Cardiac muscle cell (in vitro differentiated cells and primary cell): ENCODE measurements at places on chromosomes 2 and 18. TPM values are rescaled to one million over a fixed set of nuclear protein-coding genes. Genes with fewer than 3 reads are reported as not detected.
A peak's percentile ranks its signal among the peaks of the same experiment; 100 is the strongest.

The DSC1 gene
- total RNA-seq: not detected in 2 replicates

The NDC80 gene
- total RNA-seq: 4.3 and 23.2 TPM in 2 replicates

DNA sequence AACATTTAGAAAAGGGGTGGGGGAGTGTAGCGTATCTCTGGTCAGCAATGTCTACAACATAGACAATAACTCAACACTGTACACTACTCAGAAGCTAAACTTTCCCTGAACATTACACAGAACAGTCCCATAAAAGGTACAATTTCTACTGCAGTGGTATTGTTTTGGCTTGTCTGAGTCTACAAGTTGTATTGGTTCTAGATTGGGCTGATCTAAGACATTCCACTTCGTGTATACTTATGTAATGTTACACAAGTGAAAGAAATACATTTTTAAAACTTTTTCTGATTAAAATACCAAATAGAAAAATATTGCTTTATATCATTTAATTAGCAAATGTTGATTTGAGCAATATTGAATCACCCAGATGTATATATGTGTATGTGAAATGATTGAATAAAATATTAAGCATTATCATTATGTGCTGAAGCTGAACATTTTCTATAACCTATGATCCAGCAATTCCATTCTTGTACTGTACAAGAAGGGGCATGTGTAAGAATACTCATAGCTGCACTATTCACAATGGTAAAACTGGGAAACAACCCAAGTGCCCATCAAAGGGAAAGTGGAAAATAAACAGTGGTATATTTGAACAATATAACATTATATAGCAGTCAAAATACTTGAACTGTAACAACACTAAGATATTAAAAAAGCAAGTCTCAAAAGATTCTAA, 52.4 kb downstream of the VSNL1 start:
- H3K4me1 ChIP-seq: peaks cover 3% of the 10 kb centered on the region
- H3K27me3 ChIP-seq: no peaks in the 10 kb centered on the region
- H3K36me3 ChIP-seq: no peaks in the 10 kb centered on the region
- DNase-seq: no peak
- H3K27ac ChIP-seq: no peak overlapping the region

GRCh38 chr2:124131276-124131675, 106.2 kb downstream of the CNTNAP5 start:
- H3K4me3 ChIP-seq: no peak overlapping the region
- no peaks in the 10 kb centered on the region for H3K36me3 ChIP-seq
- no peaks in the 10 kb centered on the region for H3K27me3 ChIP-seq

DNA sequence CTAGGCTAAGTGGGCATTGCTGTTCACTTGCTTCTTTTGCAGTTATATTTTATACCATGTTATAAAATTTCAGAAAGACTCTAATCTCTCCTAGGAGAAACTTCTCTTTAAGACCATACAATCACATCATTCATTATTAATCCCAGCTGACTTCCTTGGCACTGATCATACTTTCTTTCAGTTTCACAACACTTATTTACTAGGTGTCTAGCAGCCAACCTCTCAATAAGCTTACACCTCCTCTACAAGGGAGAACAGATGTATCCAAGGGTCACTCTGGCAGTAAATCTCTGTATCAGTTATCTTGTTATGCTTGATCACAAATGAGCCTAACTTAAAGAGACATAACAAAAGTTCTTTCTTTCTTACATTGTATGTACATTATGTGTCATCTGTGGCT, 69.8 kb upstream of the EPB41L5 start:
- H3K4me1 ChIP-seq: no peaks in the 10 kb centered on the region
- no peaks in the 10 kb centered on the region for H3K27me3 ChIP-seq
- H3K27ac ChIP-seq: no peak overlapping the region
- no peak overlapping the region for H3K4me3 ChIP-seq
- H3K36me3 ChIP-seq: peaks cover 10% of the 10 kb centered on the region

DNA sequence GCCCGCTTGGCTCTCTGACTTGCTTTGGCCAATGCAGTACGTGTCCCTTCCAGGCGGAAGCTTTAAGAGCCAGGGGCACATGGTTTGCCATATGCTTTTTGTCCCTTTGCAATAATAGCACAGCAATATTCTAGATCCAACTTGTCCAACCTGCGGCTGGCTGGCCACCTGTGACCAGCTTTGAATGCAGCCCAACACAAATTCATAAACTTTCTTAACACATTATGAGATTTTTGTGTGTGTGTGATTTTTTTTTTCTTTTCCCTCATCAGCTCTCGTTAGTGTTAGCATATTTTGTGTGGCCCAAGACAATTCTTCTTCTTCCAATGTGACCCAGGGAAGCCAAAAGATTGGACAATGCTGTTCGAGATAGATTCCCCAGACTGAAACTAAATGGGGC, 119.3 kb upstream of the SIX3 start:
- H3K36me3 ChIP-seq: no peaks in the 10 kb centered on the region
- H3K27ac ChIP-seq: no peak overlapping the region
- H3K27me3 ChIP-seq: no peaks in the 10 kb centered on the region

The NFE2L2 gene
- total RNA-seq: 56.6 and 70.0 TPM in 2 replicates

DNA sequence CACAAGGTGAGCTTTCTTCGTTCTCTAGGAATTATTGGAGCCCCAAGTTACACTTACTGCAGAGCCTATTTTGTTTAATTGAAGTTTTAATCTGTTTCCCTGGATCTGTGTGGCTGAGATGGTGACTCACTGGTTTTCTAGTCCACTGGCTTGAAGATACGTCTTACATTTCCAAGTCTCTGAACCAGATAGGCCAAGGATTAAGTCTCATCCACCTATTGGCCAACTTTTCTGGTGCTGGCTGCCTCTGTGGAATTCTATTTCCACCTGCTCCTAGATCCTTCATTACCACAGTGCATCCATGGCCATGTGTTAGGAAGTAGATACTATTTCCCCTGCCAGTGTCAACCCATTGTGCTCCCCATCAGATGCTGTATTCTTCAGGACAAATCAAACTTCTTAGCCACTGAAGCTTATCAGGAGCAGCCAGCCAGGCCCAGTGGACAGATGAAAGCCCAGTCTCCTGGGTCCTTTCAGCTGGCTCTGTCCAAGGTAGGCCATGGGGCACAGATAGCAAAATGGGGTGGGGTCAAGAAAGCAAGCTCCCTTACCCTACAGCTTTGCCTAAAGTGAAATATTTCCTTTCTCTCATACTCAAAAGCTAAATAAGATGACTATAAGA, 198.8 kb upstream of the TCF4 start:
- no peak for DNase-seq
- no peaks in the 10 kb centered on the region for H3K36me3 ChIP-seq

- H3K27me3 ChIP-seq: no peaks in the 10 kb centered on the region
- H3K27ac ChIP-seq: no peak overlapping the region
- no peaks in the 10 kb centered on the region for H3K36me3 ChIP-seq
Observed at GRCh38 chr2:218366621-218367414, 10.2 kb downstream of the CATIP start.

The DSC2 gene
- total RNA-seq: 14.9 and 19.0 TPM in 2 replicates

DNA sequence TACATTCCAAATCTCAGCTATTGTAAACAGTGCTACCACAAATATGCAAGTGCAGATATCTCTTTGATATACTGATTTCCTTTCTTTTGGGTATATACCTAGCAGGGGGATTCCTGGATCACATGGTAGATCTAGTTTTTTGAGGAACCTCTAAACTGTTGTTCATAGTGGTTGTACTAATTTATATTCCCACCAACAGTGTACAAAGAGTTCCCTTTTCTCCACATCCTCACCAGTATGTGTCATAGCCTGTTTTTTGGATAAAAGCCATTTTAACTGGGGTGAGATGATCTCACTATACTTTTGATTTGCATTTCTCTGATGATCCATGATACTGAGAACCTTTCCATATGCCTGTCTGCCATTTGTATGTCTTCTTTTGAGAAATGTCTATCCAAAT, 6.3 kb upstream of the CCNT2 start:
- no peak for DNase-seq
- no peak overlapping the region for H3K4me3 ChIP-seq
- no peaks in the 10 kb centered on the region for H3K4me1 ChIP-seq
- no peak overlapping the region for H3K27ac ChIP-seq
- no peaks in the 10 kb centered on the region for H3K27me3 ChIP-seq

- no peak overlapping the region for H3K4me3 ChIP-seq
- no peaks in the 10 kb centered on the region for H3K27me3 ChIP-seq
- no peak overlapping the region for H3K27ac ChIP-seq
- H3K4me1 ChIP-seq: no peaks in the 10 kb centered on the region
- no peaks in the 10 kb centered on the region for H3K36me3 ChIP-seq
- no peak for DNase-seq
Observed at GRCh38 chr18:23238152-23238531, 102.9 kb downstream of the CABLES1 start.

The FTCDNL1 gene
- 2.0 and 3.2 TPM in 2 replicates for total RNA-seq

The NABP1 gene
- 5.2 and 5.4 TPM in 2 replicates for total RNA-seq

- peaks cover 9% of the 10 kb centered on the region for H3K4me1 ChIP-seq
- H3K27me3 ChIP-seq: no peaks in the 10 kb centered on the region
- DNase-seq: no peak
- no peak overlapping the region for H3K4me3 ChIP-seq
- no peak overlapping the region for H3K27ac ChIP-seq
Observed at GRCh38 chr2:20594957-20595356, 55.9 kb downstream of the HS1BP3 start.

DNA sequence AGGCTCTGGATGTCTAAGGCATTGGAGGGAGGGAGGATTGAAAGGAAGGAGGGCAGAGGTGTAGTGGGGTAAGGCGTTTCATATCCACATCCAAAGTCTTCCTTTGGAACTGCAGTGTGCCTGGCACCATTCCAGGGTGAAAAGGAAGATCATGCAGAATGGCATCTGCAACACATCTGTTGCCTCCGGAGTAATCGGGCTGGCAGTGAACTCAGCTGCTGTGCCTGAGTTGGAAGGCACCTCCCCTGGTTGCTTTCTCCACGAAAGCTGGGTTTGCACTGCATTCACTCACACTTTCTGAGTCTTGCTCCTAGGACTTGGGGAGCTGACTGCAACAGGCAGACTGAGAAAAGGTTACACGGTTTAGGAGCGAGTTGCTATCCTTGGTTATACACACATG, 30.3 kb upstream of the SEC11C start:
- H3K27me3 ChIP-seq: peaks cover 33% of the 10 kb centered on the region
- no peak overlapping the region for H3K27ac ChIP-seq
- no peaks in the 10 kb centered on the region for H3K36me3 ChIP-seq
- no peaks in the 10 kb centered on the region for H3K4me1 ChIP-seq

DNA sequence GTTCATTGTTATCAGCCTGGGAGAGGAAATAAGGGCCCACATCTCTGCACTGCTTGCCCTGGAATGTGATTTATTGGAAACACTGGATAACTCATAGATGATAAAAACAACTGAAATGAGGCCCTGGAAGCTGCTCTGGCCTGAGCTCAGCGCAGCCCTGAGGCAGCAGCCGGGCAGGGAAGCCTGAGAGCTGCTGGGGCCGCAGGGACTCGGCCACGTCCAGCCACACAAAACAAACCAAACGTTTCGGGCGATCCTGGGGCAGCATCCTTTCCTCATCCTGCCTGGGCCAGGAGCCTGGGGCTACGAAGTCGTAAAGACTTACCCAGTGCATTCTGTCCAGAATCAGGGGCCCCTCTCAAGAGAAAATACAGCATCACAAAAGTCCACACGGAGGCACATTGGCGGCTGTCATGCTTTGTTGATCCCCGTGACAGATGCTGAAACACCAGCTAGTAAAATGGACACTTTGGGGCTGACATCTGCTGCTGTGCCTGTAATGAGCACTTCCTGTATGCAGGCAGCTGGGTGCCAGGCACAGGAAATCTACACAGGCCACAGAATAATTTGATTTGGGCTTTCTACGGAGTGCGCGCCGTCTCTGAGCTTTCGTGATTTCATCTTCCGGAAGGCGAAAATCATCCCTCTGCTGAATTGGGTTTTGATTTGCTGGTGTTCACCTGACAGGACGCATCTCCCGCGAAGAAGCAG, 250.6 kb downstream of the EIPR1 start:
- no peaks in the 10 kb centered on the region for H3K27me3 ChIP-seq
- DNase-seq: peak; percentile 20
- H3K36me3 ChIP-seq: no peaks in the 10 kb centered on the region
- H3K4me3 ChIP-seq: no peak overlapping the region

DNA sequence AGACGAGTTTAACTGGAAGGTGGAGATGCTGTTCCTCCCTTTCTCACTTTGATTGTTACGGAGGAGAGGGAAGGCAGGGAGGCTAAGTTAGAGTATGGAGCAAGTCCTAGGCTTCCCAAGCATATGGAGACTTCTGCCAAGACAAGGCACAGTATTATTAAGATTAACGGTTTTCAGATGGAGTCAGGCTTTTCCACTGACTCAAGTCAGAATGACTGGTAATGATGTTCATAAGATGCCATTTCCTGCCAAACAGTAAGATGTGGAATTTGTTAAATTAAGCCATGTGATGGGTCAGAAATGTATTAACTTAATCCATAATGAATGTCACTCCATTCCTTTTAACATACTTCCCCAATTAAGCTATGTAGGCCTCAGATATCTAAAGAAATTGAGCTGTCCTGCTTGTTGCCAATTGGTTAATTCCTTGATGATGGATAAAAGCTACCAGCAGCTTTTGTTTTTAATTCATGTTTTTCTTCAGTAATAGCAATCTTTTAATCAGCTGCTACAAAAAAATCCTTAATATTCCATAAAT, 383.7 kb downstream of the ZNF521 start:
- no peaks in the 10 kb centered on the region for H3K36me3 ChIP-seq
- no peaks in the 10 kb centered on the region for H3K27me3 ChIP-seq
- H3K4me3 ChIP-seq: no peak overlapping the region

DNA sequence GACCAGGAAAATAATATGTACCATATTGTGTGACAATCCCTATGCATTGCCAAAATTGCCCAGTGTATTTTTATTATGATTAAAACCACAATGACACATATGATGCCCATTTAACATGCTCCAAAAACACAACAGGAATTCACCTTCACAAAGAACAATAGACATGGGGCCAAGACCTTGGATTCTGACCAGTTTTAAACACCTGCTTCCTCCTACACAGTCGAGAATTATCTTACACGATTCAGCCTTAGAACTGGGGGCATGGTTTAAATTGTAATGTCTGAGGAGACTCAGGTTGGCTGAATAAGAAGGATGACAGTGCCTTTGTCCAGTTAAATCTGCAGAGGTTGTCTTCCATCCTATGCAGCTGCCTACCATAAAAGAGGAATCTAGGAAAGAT, 212.7 kb downstream of the PLCL1 start:
- H3K27me3 ChIP-seq: peaks cover 6% of the 10 kb centered on the region
- no peak for DNase-seq
- no peaks in the 10 kb centered on the region for H3K4me1 ChIP-seq
- H3K27ac ChIP-seq: no peak overlapping the region
- no peaks in the 10 kb centered on the region for H3K36me3 ChIP-seq

- peak; percentile 14 for DNase-seq
- H3K4me1 ChIP-seq: no peaks in the 10 kb centered on the region
- H3K27ac ChIP-seq: no peak overlapping the region
- H3K4me3 ChIP-seq: no peak overlapping the region
- H3K27me3 ChIP-seq: peaks cover 10% of the 10 kb centered on the region
Observed at GRCh38 chr2:218169757-218170546, 3.2 kb upstream of the CXCR1 start.

GRCh38 chr2:39059366-39059952, 61.4 kb downstream of the SOS1 start:
- peak overlapping the region; percentile 17 for H3K27ac ChIP-seq
- peak; percentile 72 for DNase-seq
- peaks cover 4% of the 10 kb centered on the region for H3K4me1 ChIP-seq
- no peak overlapping the region for H3K4me3 ChIP-seq
